Activated CD8-positive, alpha-beta memory T cell treated with anti-CD3 and anti-CD28 coated beads for 1 hour (primary cell): ENCODE measurements at places on chromosomes 4 and X.

DNA sequence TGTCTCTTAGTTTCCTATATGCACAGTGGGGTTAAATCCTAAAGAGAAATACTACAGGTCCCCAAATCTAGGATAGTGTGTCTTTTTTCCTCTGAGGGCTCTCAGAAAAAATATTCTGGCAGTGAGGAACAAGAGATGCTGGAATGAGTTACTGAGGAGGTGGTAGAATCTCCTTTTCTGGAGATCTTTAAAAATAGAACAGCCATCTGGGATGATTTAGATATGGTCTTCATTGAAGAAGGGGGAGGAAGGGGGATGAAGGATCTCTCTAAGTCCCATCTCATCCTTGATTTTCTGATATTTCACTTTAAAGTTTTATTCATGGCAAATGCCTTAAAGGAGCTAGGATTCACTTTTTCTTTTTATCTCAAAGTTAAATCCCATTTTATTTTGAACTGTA is 235.0 kb downstream of the MAML3 start:
- DNase-seq, result no peak

GRCh38 chr4:146763560-146763959 is 124.9 kb downstream of the POU4F2 start:
- DNase-seq, result no peak

- no peak for DNase-seq
Observed at GRCh38 chr4:71377561-71377960, 38.7 kb downstream of the SLC4A4 start.

DNA sequence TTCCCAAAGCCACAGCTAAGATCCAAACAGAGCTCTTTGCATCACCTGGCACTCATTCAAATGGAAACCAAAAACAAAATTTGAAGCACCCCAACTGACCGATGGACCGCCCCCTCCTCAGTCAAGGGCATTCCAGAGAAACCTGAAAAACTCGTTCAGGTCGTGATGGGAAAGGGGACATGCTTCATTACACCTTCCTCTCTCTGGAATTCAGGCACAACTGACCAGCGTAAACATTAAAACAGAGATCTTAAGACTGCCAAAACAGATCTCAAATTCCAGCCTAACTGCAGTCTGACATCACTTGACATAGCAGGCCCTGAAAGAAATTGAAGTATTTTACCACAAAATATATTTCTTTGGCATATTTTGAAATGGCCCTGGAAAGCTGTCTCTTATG is 28.5 kb downstream of the PTTG2 start:
- DNase-seq, result no peak

GRCh38 chr4:131509521-131509920 is 1639.6 kb upstream of the PCDH10 start:
- DNase-seq, result no peak

DNA sequence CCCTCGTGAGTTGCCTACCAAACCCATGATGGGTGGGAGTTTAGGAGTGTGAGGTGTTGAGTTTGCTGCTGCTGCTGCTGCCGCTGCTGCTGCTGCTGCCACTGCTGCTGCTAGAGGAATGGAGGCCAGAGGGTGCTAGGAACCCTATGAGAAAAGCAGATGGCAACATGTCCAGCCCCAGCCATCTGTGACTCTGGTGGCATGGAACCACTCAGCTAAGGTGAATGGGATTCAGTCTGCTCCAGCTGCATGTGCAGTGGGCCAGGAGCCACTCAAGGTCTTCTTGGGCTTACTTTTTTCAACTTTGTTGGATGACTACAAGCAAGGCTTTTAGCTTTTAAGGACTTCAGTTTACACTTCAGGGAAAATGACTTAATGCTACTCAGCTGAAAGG is 103.8 kb downstream of the RTL5 start:
- DNase-seq, result no peak

- DNase-seq, result no peak
Observed at GRCh38 chr4:2698951-2699505, 57.1 kb downstream of the TNIP2 start.

DNA sequence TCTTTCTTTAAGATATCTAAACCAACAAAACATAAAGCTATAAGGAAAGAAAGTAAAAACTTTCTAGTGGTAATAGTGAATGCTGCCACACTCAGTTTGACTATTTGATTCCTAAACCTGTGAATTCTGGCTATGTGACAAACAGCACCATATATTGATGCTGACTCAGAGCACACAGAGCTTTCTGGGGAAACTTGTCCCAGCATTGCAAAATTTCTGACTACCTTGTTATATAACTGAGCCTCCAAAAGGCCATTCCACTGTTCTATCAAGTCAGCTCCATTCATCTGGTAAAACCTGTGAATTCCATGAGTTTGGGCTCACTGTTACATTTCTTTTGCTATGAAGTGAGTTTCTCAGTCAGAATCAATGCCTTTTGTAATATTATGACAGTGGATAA is 1229.7 kb downstream of the PCDH18 start:
- DNase-seq, result no peak

GRCh38 chrX:130100180-130100579 is 10.1 kb downstream of the ELF4 start:
- DNase-seq, result no peak

- DNase-seq, result no peak
Observed at GRCh38 chrX:39982948-39983347, 114.8 kb downstream of the BCOR start.

- DNase-seq, result no peak
Observed at GRCh38 chrX:24148535-24149350, 786 bp upstream of the ZFX start.

GRCh38 chrX:115525486-115525885 is 35.5 kb upstream of the PLS3 start:
- DNase-seq, result no peak

DNA sequence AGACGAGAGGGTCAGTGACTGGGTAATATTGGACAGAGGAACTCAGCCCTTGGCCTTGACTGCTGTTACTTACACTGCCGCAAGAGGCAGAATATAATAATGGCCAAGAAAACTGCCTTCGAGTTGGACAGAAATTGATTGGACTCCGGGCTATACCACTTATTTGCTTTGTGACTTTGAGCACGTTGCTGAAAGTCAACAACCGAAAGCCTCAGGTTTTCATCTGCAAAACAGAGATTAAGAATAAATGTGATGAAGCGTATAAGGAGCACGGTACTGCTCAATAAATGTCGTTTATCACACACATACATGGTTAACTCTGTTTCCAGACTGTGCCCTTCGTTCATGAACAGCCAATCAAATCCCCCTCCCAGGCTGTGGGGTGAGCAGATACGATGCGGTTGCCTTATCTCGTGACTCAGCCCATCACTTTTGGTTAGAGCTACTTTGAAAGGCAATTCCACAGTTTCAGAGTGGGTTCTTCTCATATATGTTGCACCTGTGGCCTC is 91.6 kb downstream of the TSPAN7 start:
- DNase-seq, result no peak

DNA sequence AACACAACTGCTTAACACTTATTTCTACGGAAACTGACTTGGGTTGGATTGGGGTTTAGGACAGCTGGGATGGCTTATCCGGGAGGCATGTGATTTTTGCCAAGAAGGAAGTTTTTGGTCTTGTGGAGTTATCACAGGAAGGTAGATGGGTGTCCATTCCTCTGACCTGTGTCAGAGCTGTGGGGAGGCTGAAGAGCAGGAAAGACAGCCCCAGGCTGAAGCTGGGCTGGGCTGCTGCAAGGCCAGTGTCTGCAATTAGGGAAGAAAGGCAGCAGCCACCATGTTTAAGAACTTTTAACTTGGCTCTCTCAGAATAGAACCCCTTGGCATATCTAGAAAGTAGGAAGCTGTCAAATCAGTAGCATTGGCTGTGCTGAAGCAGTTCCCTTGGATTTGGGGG is 42.3 kb downstream of the CCNG2 start:
- no peak for DNase-seq

GRCh38 chr4:70994069-70994366 is 569 bp downstream of the DCK start:
- DNase-seq, result no peak

GRCh38 chr4:183249854-183250253 is 70.2 kb downstream of the CLDN22 start:
- no peak for DNase-seq

GRCh38 chr4:12958436-12958835 is 525.7 kb downstream of the RAB28 start:
- DNase-seq, result no peak

- no peak for DNase-seq
Observed at GRCh38 chrX:19563327-19563726, 48.0 kb upstream of the MAP3K15 start.

DNA sequence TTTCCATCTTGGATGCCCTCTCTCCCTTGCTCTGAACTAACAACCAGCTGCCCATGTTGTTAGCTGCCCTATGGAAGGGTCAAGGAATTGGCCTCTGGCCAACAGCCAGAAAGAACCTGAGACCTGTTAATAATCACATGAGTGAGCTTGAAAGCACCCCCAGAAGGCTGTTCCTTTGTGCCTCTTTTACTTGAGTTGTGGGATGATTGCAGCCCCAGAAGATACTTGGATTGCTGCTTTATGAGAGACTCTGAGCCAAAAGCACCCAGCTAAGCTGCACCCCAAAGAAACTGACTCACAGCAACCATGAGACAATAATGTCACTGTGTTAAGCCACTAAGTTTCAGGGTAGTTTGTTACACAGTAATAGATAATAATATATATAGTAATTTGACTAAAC is 73.3 kb downstream of the FRYL start:
- no peak for DNase-seq

GRCh38 chr4:169117591-169118081 is 107.6 kb upstream of the CBR4 start:
- DNase-seq, result no peak

DNA sequence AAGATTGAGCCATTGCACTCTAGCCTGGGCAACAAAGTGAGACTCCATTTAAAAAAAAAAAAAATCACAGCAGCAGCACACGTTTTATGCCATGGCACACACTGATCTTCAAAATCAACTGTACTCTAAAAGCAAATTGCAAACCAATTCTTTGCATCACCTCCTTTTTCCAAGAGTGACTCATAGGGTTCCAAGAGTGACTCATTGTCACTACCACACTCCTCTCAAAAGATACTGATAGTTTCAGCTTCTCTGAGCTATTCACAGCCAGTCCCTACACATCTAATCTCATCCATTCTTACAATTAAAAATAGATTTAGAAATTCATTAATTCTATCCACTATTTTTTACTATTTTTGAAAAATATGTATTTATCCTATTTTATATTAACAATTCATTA is 1494.9 kb upstream of the AGA start:
- DNase-seq, result no peak

GRCh38 chrX:9867753-9868152 is 81.5 kb downstream of the SHROOM2 start:
- no peak for DNase-seq

GRCh38 chrX:30275498-30275897 is 28.6 kb downstream of the MAGEB1 start:
- DNase-seq, result no peak

- DNase-seq, result peak; percentile 23
Observed at GRCh38 chrX:153554519-153555167, 37.2 kb downstream of the ATP2B3 start.

DNA sequence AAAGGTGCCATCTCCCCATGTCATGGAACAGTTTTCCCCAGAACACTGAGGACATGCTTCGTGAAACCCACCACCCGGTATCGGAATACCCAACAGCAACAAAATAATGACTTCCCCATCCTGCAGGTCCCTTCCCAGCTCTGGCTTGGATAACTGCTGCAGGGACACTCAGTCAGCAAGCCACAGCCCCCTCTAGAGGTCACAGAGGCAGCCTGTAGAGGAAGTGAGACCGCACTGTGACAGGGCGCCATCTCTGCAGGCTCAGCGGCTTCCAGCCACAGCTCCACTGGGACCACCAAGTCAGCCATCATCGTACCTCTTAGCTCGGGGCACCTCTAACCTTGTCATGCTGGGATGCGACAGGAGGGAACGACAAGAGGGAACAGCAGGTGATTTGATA is 315.9 kb downstream of the LDB2 start:
- no peak for DNase-seq

DNA sequence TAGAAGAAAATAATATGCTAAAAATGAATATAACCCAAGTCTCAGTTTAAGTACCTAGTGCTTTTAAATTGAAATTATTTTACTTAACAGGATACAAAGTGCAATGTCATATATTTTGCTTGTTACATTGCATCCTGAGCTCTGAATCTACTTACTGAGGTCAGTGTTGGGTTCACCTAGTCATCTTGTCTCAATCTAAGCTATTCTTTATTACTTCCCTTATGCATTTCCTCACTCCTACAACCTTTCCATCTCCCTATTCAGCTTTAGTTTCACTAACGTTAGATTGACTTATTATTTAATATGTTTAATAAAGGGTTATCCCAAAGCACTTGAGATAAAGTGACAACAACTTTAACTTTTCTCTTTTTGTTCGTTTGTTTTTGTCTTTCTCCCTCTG is 483.7 kb downstream of the FSTL5 start:
- DNase-seq, result no peak

DNA sequence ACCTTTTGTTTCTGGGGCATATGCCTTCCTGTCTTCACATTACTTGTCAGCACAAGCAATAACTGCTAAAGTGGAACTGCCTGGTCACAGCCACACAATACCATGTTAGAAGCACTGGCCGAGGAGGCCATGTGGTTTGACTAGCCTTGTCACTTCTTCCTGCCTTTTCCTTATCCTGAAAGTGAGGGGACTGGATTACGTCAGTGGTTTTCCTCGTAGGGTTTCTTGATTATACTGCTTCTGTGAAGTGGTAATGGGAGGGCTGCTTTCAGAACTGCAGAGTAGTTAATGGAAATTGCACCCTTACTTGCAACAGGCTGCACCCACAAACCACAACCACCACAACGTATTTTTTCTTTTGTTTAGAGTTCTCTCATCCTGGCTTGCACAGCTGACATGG is 26.6 kb downstream of the ZRSR2 start:
- peak; percentile 22 for DNase-seq
